ENCODE measurements at places on chromosomes 12 and 14. TPM values are rescaled to one million over a fixed set of nuclear protein-coding genes. Genes with fewer than 3 reads are reported as not detected.

DNA sequence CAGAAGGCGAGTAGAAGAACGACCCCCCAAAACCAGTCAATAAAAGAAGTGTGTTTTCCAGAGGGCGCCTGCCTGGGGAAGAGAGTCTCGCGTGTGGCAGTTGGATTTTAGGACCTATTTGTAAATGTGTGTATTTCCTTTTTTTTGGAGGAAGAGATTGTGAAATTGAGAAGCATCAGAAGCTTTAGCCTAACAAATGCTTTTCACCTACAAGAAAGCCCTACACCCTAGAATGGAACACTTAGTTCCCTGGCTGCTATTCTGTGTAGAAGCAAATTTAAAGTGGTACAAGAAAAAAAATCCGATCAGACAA lies 1.3 kb downstream of the RCOR1 start:
- peak; percentile 26 for DNase-seq

DNA sequence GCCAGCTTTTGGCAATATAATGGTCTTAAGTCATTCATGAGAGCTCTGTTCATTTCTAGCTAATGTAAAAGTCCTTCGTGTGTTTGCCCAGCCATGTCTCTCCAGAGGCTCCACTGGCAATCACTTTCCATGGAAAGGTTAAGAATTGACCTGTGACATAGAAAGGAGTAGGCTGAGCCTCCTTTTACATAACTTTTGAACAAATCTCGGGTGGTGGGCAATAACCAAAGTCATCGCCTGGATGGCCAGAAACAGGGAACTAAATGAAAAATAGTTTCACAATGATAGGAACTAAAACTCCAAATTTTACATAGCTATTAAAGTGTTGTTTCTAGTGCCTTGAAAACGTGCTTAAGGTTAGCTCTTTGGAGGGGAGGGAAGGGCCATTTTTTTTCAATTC lies 6.5 kb downstream of the BHLHE41 start:
- DNase-seq = no peak

DNA sequence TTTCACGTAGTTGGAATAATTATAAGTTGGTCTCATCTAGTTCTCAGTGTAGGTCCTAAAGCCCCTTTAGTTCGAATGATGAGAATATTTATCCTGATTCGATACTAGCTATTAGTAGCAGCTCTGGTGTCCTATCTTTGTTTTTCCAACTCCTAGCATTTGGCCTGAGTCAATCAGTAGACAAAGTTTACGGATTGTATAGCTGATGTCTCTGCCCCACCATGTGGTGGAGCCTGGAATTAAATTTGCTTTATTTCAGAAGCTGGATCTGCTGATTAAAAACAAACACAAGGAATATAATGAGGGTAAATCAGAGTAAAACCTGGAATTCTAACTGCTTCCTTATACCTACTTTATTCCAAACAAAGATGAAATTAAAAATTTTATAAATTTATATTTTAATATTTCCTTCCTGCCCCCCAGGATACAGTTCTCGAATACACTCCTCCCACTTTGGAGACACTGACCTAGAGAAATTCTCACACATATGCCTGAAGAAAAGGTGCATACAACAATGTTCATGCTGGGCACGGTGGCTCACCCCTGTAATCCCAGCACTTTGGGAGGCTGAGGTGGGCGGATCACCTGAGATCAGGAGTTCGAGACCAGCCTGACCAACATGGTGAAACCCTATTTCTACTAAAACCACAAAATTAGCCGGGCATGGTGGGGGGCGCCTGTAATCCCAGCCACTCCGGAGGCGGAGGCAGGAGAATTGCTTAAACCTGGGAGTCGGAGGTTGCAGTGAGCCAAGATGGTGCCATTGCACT lies 7.6 kb upstream of the BRMS1L start:
- DNase-seq = peak; percentile 58

- no peak for DNase-seq
Measured at GRCh38 chr14:41718477-41719166, 111.9 kb downstream of the LRFN5 start.

GRCh38 chr14:65949711-65950516 lies 536.3 kb upstream of the CCDC196 start:
- DNase-seq = peak; percentile 12

- DNase-seq = no peak
Measured at GRCh38 chr14:98914942-98915341, 357.1 kb downstream of the BCL11B start.

- DNase-seq = no peak
Measured at GRCh38 chr14:103308717-103309616, 25.1 kb upstream of the EIF5 start.

DNA sequence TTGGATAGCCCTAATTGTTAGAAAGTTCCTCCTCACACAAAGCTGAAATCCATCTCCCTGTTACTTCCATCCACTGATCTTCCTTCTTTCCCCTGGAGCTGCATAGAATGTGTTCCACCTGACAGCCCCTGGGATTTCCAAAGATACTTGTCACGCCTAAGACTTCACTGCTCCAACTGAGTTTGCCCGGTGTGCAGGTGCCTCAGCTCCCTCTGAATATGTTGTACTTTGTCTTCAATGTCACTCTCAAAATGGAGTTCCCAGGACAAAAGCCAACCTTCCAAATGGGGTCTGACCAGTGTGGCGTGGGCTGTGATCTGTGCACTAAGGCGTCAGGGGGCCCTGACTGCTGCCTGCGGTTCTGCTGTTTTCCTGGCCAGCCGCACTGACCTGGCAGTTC lies 42.8 kb downstream of the CACNA2D4 start:
- DNase-seq = no peak

DNA sequence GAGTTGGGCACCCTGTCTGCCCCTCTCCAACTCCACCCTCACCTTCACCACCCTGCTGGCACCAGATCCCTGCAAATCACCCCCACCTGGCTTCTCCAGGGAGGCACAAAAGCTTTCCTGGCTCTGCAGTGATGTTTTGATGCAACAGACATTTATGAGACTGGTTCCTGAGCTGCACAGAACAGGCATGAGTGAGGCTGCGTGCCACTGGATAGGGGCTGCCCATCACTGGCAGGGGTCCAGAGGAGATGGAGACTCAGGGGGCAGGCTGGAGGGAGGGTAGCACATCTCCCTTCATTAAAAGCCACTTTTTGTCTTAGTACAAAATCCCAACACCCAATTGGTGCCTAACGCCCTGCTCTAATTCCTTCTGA lies 17.3 kb upstream of the ZDHHC22 start:
- no peak for DNase-seq

DNA sequence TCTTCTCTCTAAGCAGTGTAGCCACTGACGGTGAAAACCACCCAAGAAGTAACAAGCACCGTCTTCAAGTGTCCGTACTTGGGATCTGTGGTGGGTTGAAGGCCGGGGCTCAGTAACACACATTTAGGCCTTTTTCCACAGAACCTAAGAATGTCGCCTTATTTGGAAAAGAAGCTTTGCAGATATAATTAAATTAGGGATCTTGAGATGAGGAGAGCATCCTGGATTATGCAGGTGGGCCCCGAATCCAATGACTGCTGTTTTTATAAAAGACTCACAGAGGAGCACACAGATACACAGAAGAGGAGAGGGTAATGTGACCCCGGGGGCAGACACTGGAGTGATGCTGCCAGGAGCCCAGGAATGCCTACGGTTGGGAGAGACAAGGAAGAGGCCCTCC lies 46.3 kb downstream of the RIMBP2 start:
- DNase-seq = no peak

DNA sequence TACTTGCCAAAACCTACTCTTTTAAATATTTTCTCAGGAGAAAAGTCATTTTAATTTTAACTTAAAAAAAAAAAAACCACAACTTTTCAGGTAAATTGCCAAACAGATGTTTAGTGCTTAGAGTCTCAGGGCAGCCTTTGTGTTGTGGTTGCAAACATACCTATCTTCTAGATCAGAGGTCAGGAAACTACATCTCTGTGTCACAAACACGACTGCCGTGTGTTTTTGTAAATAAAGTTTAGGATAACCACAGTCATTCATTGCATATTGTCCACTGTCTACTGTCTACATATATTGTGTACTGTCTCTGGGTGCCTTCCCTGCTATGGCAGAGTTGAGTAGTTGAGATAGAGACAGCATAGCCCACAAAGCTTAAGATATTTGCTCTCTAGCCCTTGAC lies 48.9 kb downstream of the DYRK2 start:
- DNase-seq = no peak

DNA sequence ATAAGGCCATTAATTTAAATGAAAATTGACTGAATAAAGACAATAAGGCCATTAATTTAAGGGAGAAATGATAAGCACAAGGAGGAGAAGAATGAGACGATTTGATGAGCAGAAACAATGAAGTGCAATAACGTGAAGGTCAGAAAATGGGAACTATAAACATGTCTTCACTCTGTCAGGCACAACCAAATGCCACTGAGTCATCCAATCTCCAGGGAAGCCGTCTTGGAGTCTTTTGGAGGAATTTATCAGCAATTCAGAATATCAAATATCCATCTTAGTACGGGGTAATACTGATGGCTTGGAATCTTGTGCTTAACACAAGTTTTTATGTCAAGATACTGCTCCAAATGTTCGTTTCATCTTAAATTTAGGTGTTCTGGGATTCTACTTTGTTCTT lies 159.9 kb downstream of the CAPZA3 start:
- DNase-seq = peak; percentile 9

GRCh38 chr14:57161583-57162234 lies 107.0 kb downstream of the EXOC5 start:
- DNase-seq = no peak

Gene CHFR
- 13.4 TPM for total RNA-seq

Gene ZNF385A
- total RNA-seq = 0.28 TPM
